ENCODE measurements at places on chromosomes 5 and 9.

GRCh38 chr9:134150557-134151214 lies 13.7 kb downstream of the RNU6ATAC start:
- DNase-seq, result no peak

DNA sequence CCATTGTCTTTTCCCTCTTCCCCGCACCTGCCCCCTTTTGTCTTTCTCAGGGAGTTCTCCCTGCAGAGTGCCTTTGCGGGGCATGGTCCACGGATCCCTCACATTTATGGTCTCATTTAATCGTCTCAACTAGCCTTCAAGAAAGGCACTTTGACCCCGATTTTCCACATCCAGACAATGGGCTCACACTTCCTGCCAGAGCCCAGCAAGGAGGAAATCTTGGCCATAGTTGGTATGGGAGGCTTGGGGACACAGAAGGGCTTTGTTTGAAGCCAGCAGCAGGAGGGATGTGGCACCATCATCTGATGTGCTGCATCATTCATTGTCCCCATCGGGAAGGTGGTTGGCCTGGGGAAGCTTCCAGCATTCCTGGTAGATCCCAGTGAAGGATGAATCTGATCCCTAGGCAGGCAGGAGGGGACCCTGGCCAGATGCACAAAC lies 24.9 kb downstream of the GSN start:
- no peak for DNase-seq

DNA sequence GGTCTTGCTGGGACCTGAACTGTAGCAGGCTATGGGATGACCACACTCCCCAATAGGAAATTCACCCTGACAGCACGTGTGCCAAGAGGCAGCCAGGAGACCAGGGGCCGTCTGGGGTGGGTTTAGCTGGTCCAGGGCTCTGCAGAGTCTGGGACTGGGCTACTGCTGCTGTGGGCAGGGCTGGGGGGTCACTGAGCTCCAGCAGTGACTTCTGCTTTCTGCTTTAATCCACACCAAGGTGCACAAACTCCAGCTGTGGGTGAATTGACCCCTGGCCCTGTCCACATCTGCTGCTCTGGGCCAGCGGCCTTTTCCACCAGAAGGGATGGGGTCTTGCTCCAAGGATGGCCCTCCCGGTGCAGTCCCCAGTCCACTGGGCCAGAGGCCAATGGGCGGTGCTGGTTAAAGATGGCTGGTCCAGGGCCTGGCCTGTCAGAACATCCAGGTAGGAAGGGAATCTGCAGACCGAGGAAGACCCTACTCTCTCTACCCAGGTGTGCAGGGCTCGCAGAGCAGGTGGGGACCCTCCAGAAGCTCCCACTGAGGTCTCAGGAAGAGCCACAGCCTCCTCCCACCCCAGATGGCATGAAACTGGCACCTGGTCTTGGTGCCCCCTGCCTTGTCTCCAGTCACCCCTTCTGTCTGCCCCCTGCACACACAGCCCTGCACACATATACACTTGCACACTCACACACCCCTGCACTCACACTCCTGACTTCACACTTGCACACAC lies 28.0 kb downstream of the GLT6D1 start:
- DNase-seq, result no peak

GRCh38 chr5:37858250-37858649 lies 18.4 kb upstream of the GDNF start:
- DNase-seq, result no peak

DNA sequence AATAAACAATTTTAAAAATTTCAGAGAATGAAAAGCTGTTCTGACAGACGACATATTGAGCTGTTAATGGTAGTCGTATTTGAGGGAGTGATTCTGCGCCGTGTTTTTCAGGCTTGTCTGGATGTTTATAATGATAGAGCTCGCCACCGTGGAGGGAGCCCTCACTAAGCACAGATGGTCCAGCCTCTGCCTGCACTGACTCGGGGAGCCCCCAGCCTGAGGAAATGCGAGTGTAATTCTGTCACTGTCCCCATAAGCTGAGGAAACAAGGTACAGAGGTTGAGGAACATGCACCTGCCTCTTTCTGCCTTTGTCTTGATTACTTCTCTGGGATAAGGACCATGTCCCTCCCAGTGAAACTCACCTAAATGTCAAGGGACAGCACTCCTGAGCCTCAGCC lies 7.4 kb upstream of the DBH start:
- no peak for DNase-seq

DNA sequence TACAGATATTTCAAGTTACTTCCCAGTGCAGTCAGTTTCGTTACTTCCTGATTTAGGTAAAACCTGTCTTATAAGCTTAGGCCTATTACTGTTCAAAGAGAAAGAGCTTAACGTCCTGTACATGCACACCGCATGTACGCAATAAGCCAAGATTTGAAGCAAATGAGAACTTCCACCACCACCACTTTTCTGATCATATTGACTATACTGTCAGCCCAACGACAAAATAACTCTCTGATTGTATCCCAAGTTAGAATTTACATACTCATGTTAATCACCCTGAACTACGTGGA lies 5.1 kb downstream of the NFIB start:
- DNase-seq, result no peak

DNA sequence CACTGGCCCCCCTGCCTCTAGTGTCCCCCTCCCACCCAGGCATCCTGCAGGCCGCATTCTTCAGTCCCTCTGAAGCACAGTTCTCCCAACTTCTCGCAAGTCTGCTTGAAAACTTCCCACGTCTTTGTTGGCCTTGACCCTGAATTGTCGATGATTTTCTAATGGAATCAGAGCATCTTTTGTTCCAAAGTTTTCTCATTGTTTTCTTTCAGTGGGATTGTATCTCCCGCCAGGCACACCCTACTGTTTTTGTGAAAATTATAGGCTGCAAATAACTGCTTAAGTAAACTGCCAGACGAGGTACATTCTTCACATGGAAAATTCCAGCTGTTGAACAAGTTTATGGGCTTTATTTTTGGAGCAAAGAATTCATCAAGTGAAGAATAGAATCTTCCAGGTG lies 122.6 kb upstream of the SLC25A48 start:
- no peak for DNase-seq

DNA sequence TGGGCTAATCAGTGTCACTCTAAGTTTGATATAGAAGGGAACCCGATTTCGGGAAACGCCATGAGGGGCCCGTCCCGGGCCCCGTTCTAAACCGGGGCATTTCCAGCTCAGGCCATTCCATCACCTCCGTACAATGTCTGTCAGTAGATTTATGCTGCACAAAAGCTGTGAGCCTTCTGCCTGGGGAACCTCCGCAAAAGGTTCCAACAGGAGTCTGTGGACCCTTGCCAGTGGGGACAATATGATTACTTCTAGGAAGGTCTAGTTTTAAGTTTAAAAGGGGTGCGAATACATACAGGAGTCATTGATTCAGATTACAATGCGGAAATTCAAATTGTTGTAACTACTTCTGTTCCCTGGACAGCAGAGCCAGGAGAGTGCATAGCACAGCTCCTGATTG lies 57.6 kb downstream of the RAPGEF1 start:
- DNase-seq, result no peak

- no peak for DNase-seq
Measured at GRCh38 chr5:171747061-171747859, 38.4 kb upstream of the SMIM23 start.

GRCh38 chr5:126525630-126526245 lies 69.3 kb downstream of the ALDH7A1 start:
- no peak for DNase-seq

DNA sequence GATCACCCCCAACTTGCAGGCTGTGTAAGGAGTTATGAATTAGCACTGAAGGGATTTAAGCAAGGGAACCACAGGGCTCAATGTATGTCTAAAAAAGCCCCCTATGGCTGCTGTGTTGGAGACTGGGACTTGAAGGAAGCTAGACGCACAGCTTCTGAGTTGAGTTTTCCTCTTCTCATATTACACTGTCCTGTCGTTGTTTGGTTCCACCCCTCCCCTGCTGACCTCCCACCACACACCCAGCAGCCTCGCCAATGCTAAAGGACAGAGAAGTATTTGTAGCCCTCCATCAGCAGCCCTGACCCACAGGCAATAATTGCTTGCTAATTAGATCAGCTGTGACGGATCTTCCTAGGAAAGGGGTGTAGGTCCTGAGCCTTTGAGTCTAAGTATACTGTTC lies 15.1 kb upstream of the CARTPT start:
- no peak for DNase-seq
